Cardiac fibroblast (primary cell): ENCODE measurements at places on chromosomes 13 and 19.

DNA sequence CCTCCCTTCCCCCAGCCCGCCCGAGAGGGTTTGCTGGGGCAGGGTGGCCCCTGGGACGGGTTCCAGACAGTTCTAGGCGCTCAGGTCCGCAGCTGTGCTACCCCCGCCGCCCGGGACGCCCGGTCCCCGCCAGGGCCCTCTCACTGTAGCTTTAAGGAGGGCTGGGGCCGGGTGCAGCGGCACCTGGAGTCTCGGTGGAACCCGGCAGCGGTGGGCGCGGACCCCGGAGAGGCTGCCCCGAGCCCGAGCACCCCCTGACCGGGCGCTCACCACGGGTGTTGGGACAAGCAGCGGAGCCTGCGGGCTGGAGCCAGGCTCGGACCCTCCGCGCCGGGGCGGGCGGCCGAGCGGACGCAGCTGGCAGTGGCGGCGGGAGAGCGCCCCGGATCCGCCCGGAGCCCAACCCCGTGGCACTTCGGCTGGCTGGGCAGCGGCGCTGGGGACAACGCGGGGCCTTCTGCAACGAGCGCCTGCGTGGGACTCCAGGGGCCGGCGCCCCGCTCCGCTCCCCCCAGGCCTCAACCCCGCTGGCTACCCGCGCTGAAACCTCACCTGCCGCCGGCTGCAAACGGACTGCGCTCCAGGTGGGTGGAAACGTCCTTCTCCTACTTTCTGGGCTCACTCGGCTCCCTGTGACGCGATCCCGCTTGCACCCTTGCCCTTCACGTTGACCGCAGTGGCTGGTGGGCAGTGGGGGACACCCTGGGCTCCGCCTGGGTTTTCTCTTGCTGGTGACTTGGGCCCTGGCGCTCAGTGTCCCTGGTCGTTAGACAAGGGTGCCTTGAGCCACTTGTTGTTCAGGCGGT is 81.1 kb downstream of the ZNF429 start:
- DNase-seq = no peak

DNA sequence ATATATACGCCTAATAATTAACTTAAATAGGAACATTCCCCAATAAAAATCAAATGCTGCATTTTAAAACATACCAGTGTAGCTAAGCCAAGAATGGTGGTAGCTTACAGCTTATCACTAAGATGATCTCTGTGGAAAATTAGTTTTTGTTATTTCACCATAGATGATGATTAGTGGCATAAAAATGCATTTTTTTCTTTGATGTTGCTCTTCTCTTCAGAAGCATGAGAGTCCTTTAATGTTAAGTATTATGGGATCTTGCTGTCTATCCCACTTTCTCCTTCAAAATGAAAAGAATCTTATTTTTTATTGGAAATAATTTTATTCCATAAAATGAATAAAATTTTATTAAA is 731.0 kb downstream of the SLITRK1 start:
- DNase-seq = peak; percentile 2

DNA sequence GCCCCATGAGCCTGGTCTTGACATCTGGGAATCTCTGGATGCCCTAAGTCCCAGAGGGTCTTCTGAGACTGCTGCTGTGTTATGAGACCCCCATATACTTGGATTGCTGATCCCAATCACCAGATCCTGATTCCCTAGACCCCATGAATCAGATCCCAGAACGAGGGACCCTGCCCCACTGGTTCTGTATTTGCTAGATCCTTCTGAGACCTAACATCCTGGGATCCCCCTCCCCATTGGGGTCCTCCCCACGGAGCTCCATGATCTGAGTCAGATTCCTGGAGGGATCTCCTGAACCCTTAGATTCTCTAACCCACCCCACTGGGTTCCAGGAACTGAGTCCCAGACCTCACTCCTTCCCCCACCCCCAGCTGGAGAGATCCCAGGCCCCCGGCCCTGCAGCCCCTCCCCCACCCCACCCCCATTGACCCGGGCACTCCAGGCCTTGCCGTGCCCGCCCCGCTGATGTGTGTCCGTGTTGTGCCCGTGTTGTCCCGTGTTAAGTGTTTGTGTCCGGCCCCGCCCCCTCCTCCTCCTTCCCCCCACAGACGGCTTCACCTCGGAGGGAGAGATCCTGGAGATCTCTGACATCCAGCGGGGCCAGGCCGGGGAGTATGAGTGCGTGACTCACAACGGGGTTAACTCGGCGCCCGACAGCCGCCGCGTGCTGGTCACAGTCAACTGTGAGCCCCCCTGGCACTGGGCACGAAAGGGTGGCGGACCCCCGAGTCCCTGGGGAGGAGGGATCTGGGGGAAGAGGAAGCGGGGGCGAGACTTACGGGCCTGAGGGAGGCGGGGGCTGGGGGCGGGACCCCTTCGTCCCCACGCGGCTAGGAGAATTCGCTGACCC is 15.0 kb downstream of the IGLON5 start:
- DNase-seq = no peak

- DNase-seq = peak; percentile 80
Observed at GRCh38 chr13:23671897-23672296, 101.7 kb downstream of the TNFRSF19 start.

DNA sequence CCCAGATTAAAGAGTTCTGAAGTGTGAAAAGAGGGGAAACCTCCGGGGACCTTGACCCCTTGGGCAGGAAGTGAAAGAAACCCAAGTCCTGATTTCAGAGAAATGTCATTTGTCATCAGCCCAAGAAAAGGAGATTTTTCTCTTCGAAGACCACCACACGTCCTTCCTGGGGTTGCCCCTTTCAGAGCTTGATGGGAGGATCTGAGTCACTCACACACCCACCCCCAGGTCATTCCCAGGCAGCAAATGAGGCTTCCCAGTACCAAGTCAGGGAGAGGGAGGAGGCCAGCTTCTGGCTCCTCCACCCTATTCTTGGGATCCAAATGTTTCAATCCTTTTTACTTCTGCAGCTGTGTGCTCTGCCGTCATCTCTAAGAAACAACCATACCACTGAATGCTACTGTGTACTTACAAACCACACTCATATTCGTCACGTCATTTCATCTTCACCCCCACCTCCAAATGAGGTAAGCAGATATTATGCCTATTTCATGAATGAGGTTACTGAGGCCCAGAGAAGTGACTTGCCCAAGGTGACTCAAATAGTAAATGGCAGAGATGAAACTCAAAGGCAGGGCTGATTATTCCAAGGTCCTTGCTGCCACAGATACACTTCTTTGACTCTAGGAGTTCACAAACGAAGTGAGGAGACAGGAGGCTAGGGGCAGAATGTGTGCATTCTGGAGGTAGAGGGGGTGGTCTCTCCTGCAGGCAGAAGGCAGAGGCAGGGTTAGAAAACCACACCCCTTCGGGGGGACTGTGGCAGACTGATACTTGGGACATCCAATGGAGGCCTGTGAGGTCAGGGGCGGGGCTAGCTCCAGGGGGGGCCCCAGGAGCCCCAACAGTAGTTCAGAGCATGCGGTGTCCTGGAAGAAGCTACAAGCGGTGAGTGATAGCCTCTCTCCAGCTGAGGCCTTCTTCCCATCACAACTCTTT is 5.0 kb upstream of the KMT2B start:
- no peak for DNase-seq

GRCh38 chr19:54653181-54653809 is 9.5 kb upstream of the LILRB4 start:
- peak; percentile 50 for DNase-seq

DNA sequence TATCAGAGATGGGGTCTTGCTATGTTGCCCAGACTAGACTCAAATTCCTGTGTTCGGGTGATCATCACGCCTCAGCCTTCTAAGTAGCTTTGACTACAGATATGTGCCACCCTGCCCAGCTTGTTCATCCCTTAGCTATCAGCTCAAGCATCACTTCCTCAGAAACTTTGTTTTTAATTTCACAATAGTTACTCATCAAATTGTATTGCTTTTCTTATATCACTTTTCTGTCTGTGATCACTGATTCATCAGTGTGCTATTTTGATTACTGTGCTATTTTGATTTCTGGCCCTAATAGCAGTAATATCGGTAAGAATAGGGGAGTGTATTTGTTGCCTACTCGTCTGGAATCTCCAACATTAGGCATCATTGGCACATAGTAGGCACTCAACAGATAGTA is 878.6 kb upstream of the PCDH20 start:
- DNase-seq = peak; percentile 0

GRCh38 chr13:86464193-86464592 is 665.0 kb upstream of the SLITRK6 start:
- DNase-seq = no peak

DNA sequence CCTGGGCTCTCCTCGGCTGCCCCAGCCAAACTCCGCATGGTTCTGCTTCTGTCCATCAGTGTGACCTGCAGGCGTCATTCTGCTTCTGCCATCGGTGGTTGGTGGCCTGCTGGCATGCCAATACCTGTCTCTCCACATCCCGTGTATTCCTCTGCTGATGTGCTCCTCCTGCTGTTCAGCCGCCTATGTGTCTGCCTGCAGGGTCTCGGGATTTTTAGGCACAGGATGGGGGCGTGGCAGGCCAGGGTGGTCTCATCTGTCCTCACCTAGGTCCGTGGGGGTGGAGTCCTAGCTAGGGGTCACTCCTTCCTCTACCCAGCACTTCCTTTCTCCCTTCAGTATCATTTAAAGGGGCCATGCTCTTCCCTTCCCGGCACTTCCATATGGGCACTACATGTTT is 33.0 kb upstream of the SGCG start:
- no peak for DNase-seq

DNA sequence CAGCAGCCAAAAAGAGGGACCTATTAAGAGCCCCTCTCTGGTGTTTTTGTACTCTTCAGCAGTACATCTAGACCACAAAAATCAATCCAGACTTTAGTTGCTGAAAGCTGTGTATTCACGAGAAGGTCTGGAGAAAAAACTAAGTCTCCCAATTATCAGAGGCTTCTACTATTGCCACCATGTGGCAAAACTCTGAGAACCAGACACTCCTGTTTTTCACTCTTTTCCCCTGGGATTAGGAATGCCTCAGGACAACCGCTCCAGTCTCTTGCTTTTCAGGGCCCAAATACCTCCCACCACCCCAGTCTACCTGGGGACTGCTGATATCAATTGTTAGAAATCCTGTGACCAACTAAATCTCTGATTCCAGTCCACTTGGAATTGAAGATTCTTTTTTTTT is 30.1 kb upstream of the OBI1 start:
- no peak for DNase-seq

- no peak for DNase-seq
Observed at GRCh38 chr13:113765564-113765910, 6.5 kb downstream of the TMEM255B start.

DNA sequence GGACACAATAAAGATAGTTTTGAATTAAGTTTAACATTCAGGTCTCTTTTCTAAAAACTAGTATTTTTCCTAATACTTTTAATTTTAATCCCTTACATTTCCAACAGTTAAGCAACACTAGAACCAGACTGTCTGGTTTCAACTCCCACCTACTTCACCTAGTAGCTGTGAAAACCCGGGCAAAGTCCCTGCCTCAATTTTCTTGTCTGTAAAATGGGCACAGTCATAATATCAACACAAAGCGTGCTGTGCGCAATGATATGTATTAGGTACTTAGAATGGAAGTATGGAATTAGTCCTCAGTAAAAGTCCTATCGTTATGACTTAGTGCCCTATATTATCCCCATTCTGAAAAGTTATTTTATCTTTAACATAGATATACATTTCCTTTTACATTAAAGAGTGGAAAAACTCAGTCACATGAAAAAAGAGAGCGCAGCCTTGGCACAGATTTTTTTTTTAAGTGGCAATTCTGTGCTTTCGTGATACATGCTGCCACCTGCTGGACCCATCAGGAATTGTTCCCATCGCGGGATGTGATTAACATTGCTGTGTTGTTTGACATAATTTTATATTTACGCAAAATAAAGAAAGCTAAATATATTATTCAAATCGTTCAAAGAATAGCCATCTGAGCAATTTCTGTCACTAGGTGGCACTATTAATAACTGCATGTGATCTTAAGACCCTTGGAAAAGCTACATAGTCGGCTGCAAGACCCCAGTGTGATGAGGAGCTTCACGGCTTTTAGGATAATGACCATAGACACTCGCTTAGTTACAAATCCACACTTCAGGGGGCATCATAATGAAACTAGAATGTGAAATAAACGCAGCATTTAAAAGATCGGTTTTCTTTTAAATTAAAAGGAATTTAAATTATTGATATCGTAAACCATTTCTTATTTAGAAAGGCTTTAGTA is 59.9 kb downstream of the LIG4 start:
- peak; percentile 63 for DNase-seq

GRCh38 chr19:47523473-47523872 is 8.6 kb upstream of the NAPA start:
- DNase-seq = no peak

DNA sequence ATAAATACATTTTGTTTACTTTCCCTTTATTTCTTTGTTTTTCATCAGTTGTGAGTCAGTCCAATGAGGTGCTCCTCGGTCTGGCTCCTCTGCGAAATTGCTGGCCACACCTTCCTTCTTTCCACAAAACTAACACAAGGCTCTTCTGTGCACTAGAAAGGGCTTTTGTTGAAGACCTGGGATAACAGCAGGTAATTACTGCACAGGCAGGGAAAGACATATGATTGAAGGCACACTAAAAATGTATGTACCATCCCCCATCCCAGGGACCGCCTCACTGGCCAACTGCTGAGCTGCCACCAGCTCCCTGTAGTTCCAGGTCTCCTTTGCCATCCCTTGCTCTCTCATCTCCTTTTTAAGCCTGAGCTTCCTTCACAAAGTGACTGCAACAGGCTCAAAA is 180.5 kb downstream of the EFNB2 start:
- no peak for DNase-seq

DNA sequence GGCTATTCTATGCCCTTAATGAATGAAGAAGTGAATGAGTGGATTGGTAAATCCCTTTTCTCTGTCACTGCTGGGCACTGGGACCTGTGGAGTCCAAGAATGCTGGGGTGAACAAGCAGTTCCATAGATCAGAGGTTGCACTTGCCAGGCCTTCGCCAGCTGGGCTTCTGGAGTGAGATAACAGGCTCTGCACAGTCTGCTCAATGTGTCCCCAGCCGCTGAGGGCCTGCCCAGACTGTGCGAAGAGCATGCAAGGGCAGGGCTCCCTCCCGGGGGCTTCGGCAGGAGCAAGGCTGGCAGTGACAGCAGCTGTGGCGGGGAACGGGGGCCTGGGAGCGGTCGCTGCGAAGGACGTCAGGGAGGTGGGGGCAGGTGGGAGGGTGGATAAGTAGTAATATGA is 51.3 kb downstream of the ZNF536 start:
- no peak for DNase-seq

GRCh38 chr13:24050292-24050711 is 110.2 kb upstream of the SPATA13 start:
- peak; percentile 60 for DNase-seq

- no peak for DNase-seq
Observed at GRCh38 chr19:11685676-11686650, 52.8 kb downstream of the ZNF823 start.
